Stomach (tissue), 19 donors: ENCODE measurements at places on chromosomes 7 and 10. TPM values are rescaled to one million over a fixed set of nuclear protein-coding genes. Genes with fewer than 3 reads are reported as not detected.

DNA sequence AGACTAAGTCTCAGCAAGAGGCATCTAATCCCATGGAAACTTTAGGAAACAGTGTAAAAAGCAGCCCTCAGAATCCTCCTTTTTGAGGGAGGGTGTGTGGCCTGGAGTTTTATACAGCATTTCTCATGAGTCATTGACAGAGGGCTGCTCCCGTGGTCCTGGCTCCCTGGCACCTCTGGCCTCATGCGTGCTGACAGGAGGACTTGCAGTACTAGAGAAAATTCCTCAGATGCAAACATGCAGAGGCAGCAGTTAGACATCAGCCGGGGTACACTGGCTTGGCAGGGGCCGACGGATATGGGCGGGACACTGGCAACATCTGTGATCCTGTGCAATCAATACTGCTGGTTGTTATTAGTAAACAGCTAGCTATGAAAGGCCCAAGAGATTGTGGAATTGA is 925.1 kb upstream of the CELF2 start:
- peak; percentile 17 for DNase-seq

The DENND2A gene
- total RNA-seq: 17.8 TPM

The ITGB8 gene
- total RNA-seq: 24.6 TPM

- DNase-seq: no peak
Measured at GRCh38 chr7:154973381-154973780, 29.5 kb downstream of the PAXIP1 start.

The PDZD8 gene
- total RNA-seq: 11.1 TPM

GRCh38 chr7:17022920-17023319 is 141.1 kb upstream of the AGR3 start:
- no peak for DNase-seq

DNA sequence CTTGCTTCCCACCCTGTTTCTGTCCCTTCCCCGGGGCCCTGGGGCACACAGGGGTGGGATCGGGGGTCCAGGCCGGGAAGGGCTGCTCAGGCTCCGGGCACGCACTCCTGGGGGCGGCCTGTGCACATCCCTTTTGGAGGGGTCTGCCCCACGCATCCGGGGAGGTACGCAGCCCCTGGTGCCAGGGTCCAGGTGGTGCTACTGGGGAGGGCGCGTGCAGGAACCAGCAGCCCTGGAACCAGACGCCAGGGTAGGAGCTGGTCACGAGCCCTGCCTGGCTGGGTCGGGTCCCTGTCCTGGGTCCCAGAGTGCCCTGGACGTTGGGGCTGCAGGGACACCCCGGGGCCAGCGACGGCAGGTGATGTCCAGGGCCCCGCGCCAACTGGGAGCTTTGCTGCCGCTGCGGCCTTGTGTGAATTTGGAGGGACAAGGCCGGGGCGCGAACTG is 53.4 kb downstream of the GLRX3 start:
- DNase-seq: no peak

The SLC18A3 gene
- total RNA-seq: not detected

DNA sequence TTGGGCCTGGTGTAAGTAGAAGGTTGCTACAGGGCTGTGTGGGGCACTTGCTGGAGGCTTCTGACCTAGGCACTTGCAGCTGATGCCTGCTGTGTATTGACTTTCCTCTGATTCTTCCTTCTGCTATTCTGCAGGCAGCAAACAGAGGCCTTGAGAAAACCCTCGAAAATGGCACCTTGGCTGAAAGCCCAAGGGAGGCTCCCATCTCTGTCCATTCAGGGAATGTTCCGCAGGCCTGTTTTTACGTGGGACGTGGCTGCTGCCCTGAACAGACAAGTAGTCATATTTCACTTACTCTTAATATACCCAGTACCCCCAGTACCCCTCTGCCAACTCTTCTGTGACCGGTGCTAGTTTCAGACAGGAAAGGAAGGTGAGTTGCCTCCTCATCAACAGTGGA is 664.7 kb downstream of the INHBA start:
- peak; percentile 22 for DNase-seq

GRCh38 chr7:142853739-142854371 is 1.0 kb upstream of the EPHB6 start:
- peak; percentile 89 for DNase-seq

DNA sequence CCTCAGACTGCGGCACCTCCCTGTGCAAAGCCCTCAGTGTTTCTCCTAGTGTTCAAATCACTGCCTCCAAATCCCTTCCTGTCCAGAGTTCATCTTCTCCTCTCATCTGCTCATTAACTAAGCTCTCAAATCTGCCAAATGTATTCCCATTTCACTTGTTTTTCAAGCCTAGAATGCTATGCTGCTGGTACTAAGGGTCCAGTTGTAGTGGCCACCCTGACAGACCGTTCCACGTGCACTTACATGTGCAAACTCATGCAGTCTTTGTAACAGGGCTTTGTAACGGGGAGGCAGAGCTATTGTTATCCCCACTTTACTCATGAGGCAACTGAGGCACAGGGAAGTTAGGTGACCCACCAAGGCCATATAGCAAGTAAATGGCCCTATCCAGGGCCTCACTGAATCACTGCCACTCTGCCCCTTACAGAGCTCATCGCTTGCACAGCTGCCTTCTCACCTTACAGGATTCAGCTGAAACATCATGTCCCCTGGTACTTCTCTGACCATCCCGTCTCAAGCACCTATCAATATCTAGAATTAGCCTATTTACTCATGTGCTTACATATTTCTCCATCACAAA is 153.0 kb upstream of the PDE1C start:
- no peak for DNase-seq

GRCh38 chr10:128029731-128030369 is 96.4 kb downstream of the MKI67 start:
- DNase-seq: no peak

DNA sequence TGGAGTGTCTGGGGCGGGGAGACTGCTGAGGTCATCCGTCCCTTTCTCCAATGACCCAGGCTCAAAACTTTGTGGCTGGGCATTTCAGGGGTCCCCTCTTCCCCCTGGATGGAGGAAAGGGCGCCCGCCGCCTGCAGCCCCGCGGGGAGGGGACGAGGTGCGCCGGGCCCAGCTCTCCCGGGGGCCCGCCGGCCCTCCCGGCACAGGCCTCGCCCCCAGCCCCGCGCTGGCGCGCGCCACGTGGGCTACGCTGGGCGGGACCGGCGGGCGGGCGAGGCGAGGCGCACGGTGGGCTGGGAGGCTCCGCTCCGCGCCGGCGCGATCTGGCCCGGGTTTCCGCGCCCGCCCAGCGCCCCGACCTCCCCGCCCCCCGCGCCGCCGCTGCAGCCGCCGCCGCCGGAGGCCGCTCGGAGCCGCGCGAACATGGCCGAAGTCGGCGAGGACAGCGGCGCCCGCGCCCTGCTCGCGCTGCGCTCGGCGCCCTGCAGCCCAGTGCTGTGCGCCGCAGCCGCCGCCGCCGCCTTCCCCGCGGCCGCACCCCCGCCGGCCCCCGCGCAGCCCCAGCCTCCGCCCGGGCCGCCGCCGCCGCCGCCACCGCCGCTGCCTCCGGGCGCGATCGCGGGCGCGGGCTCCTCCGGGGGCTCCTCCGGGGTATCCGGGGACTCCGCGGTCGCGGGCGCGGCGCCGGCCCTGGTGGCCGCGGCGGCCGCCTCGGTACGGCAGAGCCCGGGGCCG is at the start of gene FOXK1:
Gene FOXK1 (plus strand): TSS at position 410 of the 735 bp plus-strand sequence. CDS start 14 bp downstream, at position 424.
- DNase-seq: peak; percentile 78

The CYP3A5 gene
- 423 TPM for total RNA-seq

DNA sequence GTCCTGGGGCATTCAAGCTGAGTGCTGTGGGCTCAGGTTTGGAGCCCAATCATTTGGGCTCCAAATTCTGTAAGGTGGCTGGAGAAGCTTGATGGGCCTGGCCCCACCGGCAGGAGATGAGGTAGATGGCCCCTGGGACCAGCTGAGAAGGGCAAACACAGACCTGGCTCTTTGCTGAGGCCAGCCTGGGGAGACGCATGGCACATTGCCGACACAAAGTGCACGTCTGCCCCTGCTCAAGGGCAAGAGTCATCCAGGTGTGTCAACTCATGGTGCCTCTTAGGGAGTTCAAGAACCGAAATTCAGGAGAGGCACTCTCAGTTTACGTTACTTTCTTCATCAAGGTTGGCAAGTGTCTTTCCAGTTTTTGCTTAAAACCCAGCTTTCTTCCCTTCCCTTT is 227.5 kb downstream of the LRMDA start:
- no peak for DNase-seq

DNA sequence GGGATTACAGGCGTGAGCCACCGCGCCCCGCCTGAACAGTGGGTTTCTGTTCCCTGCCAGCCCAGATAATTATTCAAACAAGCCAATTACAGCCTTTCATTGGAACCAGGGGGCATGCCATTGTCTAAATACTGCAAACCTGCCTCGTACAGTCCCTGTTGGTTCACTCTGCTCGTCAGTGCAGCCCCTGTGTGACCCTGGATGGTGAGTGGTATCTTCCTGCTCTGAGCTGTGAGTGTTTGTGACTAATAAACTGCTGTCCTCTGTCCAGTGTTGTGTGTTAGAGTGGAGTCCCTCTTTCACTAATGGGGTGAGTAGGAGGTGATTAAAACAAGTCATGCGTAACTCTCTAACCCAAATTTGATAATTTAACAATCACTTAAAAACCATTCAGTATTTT is 176.5 kb upstream of the FAM3C start:
- no peak for DNase-seq

DNA sequence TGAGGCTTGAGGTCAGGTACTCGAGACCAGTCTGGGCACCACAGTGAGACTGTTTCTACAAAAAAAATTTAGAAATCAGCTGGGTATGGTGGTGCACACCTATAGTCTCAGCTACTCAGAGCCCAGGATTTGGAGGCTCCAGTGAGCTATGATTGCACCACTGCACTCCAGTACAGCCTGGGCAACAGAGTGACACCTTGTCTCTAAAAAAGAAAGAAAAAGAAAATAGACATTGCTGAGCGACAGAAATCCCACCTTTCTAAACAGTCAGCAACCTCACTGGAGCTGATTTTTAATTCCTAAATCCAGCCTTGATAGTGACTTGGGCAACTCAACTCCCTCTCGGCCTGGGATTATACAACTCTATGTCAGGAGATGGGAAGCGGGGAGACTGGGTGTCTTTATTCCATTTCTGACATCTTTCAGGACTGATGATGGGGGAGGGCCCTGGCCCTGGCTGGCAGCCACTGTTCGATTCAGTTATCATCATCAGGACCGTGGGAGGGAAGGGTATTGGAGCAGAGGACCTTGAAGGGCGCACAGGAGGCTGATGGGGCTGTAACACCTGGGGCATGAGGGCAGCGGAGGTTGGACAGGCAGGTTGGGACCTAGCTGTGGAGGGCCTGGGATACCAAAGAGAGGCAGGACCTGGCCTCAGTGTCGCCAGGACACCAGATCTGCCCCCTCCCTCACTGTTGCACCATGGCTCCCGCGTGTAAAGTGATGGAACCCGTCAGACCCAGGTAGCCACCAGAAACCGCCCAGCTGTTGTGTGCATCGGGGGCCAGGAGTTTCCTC is 14.7 kb downstream of the HSPB1 start:
- peak; percentile 60 for DNase-seq

The NEURL1 gene
- total RNA-seq: 3.3 TPM

GRCh38 chr10:80526218-80526617 is 11.5 kb upstream of the SH2D4B start:
- DNase-seq: no peak

The OPN4 gene
- total RNA-seq: not detected

- no peak for DNase-seq
Measured at GRCh38 chr7:101401390-101402080, 38.9 kb downstream of the COL26A1 start.

DNA sequence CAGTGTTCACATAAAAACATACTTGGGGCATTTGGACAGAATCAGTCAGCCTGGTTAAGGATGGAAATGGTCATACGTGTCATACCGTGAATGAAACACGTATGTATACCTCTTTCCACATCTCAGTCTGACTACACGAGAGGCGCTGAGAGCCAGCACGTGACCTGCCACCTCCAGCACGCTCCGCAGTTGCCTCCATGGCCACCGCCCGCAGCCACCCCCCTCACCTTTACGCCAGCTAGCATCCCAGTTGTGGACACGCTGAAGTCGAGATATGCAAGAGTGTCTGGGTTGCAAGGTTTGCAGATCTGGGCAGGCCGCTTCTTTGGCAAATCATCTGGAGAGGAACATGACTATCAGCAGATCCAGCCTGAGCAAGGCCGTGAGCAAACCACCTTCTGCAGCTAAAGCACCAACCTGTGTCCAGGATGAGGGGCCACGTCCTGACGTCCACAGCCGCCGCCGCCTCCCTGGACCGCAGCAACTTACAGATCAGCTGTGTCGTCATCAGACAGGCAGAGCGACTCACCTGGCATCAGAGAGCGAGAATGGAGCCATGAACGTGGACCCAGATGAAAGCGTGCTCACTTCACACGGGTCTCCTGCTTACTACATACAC is 209.4 kb downstream of the ZMYND11 start:
- DNase-seq: no peak

DNA sequence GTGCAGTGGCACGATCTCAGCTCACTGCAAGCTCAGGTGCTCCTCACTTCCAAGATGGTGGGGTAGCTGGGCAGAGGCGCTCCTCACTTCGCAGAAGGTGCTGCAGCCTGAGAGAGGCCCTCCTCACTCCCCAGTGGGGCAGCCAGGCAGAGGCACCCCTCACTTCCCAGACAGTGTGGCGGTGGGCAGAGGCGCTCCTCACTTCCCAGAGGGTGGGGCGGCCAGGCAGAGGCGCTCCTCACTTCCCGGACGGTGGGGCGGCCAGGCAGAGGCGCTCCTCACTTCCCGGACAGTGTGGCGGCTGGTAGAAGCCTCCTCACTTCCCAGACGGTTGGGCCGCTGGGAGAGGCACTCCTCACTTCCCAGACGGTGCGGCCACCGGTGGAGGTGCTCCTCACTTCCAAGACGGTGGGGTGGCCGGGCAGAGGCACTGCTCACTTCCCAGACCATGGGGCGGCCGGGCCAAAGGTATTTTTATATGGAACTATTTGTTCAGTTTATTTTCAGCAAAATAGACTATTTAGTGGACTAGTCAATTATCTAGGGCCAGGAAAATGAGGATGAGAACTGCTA is 57.7 kb upstream of the PPP1R9A start:
- no peak for DNase-seq

DNA sequence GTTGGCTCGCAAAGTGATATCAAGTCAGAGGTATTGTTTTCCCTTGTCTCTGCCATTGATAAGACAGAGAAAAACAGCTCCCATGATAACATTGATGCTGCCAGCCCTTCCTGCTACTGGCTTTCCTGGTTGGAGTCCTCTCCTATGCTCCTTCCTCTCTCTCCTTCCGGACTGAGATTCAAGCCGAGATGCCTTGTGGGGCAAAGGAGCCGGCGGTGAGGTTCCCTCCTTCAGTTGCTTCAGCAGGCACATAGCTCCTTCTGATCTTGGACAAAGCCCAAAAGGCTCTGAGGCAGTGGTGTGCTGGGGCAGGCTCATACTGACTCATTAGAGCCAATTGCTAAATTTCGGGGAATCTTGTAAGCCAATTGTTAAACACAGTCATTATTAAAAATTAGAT is 8.8 kb upstream of the ZCCHC24 start:
- DNase-seq: no peak

DNA sequence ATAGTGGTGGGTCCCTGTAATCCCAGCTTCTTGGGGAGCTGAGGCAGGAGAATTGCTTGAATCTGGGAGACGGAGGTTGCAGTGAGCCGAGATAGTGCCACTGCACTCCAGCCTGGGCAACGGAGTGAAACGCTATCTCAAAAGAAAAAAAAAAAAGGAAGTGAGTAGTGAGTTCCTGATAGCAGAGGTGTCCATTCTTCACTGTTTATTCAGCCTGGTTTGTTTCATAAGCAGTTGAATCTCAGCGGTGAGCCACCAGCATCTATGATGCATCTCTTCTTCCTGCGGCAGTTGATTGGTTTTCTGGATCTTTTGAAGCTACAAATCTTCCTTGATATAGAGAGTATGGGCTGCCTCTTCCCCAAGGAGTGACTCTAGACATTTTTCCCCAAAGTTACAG is 316.1 kb upstream of the MTPN start:
- DNase-seq: no peak
